ENCODE measurements at places on chromosomes 16 and 17.

DNA sequence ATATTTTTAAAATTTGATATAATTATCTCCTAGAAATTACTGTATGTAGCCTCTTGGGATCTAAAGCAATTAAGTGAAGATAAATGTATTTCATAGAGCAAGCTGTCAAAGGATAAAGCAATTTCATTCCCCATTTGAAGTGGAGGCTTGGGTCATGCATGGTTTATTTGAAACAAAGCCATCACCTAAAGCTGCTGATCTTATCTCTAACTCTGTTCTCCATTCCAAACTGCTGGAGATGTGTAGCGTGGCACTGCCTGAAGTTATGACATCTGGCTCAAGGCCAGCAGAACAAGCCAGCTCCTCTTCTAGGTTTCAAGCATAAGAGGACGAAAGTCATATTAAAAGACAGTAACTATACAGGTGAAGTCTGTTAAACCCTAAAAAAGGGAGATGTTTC lies 83.9 kb downstream of the HIC1 start:
- no peak for DNase-seq

DNA sequence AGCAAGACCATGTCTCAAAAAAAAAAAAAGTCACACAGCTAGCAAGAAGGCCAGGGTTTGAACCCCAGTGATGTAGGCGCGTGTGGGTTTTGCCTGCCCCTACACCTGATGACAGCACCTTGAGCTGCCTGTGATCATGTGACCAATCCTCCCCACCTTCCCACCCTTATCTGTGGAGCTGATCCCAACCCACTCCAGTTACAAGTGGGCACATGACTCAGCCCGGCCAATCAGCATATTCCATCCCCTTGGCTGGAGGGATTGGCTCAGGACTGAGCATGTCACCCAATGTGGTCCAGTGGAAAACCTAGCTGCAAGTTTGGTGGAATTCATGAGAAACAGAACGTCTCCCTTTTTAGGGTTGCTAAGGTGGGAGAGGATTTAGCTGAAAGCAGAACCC lies 6.6 kb downstream of the TMEM114 start:
- DNase-seq, result peak; percentile 23

GRCh38 chr17:55692276-55692675 lies 30.4 kb downstream of the TMEM100 start:
- no peak for DNase-seq

DNA sequence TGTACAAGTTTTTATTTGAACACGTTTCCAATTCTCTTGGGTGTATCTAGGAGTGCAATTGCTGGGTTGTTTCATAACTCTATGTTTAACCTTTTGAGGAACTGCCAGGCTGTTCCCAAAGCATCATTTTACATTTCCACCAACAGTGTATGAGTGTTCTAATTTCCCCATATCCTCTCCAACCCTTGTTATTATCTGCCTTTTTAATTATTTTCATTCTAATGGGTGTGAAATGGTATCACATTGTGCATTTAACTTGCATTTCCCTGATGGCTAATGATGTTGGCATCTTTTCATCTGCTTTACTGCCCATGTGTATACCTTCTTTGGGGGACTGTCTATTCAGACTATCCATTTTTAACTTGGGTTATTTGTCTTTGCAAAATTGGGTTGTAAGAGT lies 104.2 kb downstream of the USP31 start:
- DNase-seq, result no peak

DNA sequence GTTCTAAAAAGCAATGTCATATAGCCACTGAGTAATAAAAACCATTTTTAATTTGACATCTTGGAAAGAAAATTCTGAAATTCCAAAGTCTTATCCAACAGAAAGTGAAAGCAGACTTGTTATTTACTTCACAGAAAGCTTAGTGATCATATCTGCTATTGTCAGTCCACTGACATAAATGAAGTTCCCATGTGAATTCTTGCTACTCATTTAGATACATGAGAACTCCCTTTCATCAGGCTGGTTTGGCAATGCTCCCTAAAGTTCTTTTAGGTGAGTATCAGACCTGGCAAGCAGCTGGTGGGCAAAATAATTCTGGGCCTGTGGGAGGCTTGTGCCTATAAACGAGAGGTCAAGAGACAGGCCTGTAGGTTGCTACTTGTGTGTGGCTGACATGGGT lies 23.4 kb downstream of the NME2 start:
- peak; percentile 54 for DNase-seq

DNA sequence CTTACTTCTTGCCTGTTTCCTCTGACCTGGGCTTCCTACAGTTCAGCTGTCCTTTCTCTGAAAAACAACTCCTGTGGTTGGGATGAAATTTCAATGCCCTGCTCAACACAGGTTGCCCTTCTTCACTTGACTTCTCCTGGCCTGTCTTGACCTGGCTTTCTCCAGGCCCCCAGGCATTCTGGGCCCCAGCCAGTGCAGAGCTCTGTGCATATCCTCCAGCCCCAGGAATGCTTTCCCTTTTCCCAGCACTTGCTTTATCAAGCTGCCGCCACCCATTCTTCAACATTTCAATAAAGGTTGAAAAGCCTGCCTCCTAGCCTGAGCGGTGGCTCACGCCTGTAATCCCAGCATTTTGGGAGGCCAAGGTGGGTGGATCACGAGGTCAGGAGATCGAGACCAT lies 10.8 kb downstream of the ODAD4 start:
- no peak for DNase-seq

- DNase-seq, result no peak
Observed at GRCh38 chr17:79075446-79075750, 774 bp downstream of the ENGASE start.

DNA sequence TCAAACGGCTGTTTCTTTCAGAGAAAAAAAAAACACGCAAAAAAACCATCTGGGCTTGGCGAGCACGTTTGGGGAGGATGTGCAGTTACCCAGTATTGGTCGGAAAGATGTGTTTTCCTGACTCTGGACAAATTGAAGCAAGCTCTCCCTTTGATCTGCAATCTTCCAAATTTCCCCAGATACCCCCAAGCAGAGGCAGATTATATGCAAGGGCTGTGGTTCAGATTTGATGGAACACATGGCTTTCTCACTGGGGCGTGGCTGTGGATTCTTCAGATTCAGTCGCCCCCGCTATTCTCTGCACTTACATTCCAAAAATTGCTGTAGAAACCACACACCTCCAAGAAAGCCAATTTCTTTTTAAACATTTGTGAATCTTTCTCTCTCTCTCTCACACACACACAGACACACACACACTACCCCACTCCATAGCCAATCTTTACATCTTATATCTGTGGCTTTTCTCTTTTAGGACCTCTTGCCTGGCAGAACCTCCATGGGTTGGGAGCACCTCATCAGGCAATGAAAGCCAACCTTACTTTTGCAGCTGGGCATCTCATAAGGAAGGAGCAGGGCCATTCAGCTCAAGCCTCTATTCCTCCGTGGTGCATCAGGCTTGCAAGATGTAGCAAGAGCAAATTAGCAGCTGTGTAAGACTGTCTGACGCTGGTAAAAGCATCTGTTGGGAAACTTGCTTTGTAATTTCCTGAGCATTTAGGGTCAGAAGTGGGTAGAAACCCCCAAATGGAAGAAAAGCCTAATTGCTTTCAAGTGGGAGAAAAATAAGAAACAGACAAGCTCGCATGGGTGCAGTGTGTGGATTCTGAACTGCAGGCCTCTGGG lies 103.9 kb upstream of the FAM20A start:
- DNase-seq, result peak; percentile 66

DNA sequence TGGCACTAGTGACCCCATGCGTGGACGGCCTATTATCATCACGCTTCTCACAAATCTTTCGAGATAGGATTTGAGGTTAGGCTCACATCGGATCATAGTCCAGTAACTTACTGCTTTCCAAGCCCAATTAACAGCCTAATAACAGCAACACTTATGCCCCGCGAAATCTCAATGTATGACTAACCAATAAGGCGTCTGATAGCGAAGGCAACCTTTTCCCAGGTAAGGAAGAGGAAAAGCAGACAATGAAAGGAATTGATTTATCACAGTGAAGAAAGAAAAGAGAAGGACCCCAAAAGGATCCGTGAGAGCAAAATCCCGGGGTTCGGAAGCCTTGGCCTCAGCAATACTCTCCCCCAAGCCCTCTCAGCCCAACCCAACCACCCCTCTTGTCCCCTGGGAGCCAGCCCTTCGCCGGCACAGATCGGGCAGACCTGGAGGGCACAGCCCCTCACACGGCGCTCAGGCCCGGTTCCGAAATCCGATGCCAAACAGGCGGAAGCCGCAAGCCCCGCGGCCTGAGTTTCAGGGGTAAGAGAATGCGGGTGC lies 534 bp downstream of the GPATCH8 start:
- peak; percentile 31 for DNase-seq

GRCh38 chr17:55442953-55443683 lies 21.5 kb upstream of the MMD start:
- peak; percentile 73 for DNase-seq

DNA sequence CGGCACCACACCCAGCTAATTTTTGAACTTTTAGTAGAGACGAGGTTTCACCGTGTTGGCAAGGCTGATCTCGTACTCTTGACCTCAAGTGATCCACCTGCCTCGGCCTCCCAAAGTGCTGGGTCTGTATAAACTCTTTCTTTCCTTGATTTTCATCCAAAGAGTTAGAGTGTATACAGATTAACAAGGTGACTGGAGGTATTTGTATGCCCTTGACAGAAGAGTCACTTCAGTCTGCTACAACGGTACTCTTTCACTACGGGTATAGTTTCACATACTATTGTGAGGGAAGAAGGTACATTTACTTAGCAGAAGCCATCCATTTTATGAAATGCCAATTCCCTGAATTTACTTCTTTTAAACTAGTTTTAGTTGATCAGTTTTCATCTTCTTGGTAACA lies 32.5 kb downstream of the PPM1E start:
- DNase-seq, result no peak

- DNase-seq, result no peak
Observed at GRCh38 chr17:50620237-50620636, 14.4 kb upstream of the ABCC3 start.

GRCh38 chr17:50356418-50356817 lies 10.5 kb downstream of the XYLT2 start:
- no peak for DNase-seq

- DNase-seq, result no peak
Observed at GRCh38 chr17:27807567-27808470, 7.5 kb upstream of the NOS2 start.

GRCh38 chr17:45677770-45678169 lies 106.3 kb upstream of the CRHR1 start:
- DNase-seq, result peak; percentile 2

Data from choroid plexus epithelial cell (primary cell).